ENCODE measurements at places on chromosomes 1 and 21.

DNA sequence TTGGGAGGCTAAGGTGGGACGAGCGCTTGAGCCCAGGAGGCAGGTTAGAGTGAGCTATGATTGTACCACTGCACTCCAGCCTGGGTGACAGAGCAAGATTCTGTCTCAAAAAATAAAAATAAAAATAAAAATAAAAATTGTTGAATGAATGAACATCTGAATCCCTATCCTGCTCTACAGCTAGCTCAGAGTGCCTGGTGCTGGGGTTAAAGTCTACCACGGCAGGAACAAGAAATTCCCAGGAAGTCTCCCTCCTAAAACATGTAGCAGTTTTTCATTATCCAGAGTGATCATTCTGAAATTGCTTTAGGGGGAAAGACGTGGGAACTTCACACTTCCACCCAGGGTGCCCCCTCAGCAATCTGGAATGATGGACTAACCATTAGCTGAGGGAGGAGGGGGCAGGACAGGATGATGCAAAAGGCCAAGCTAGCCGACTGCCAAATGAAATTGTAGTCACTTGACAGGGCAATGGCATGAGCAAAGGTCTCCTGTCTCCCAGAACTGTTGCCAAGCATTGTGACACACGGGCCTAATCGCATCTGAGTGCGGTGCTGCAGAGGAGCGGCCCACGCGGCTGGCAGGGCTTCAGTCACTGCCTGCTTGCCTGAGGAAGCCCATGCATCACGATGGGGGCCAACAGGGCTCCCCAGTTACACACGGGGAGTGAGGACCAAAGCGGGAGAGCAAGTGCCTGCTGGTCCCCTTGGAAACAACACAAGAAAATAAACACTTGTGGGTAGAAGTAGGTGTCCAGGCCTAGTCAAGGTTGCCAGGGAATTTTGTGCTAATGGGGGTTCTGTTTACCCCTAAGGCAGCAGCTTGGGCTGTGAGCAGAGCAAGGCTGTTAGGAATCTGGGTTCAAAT is 85.7 kb downstream of the NENF start:
- no peak for DNase-seq

DNA sequence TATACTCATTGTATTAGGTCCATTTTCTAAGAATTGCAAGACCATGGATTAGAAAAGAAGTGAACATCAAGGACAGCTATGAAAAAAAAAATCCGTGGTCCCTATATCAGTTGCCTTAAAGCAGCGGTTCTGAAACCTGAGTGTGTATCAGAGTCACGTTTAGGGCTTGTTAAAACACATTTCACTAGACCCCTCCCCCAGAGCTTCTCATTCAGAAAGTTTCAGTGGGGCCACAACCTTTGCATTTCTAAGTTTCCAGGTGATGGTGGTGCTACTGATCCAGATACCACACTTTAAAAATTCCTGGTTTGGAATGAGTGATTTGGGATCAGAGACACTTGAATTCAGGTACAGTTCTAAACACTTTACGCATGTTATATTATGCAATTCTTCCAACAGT is 96.1 kb upstream of the PRMT6 start:
- no peak for DNase-seq

DNA sequence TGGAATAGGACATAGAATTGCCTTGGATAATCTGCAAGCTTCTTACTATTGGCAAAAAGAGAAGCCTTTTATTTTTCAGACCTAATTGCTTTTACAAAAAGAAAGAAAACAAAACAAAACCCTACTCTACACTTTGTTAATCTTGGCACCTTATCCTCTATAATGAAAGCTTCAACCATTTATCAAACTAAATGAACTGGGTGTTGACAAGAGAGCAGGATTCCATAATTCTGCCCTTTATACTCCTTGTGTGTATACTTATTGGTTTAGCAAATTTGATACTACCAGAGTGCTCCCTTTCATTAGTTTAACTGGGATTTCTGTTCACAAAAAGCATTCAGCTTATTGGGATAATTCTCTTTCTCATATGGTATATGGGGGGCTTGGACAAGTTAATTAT is 3.0 kb upstream of the TMCC2 start:
- no peak for DNase-seq

DNA sequence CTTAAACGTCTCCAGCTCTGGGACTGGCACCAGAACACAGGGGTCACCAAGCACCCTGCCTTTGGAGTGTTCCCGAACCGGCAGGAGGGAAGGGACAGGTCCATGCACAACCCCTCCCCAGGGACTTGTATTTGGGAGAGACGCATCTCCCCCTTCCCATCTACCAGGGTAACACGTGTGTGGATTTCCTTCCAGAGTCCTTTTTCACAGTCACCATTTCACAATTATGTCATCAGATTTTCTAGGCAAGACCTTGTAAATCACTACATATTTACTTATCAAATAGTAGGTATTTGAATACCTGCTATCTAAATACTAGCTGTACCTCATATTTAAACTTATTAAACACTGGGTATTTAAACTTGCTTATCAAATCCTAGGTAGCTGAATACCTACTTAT is 57.4 kb upstream of the AJAP1 start:
- DNase-seq = no peak

DNA sequence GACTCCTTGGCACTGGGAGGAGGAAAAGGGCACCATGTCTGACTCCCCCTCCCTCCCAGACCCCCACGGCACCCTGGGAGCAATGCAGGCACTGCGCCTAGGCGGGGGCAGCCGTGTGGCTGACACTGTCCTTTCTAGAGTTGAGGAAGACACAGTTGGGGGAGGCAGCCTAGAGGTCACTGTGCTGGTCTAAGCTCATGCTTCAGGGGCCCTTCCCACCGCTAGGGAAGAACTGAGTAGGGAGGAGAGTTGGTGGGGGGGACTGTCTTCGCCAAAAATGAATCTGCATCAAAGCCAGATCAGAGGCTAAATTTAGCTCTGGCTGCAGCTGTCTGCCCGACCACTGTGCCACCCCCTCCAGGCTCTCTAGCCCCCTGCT is 3.4 kb downstream of the SEMA6C start:
- no peak for DNase-seq

- no peak for DNase-seq
Observed at GRCh38 chr1:108831225-108831624, 25.7 kb downstream of the AKNAD1 start.

Data from NB4 (cell line).